Stimulated activated CD8-positive, alpha-beta memory T cell treated with anti-CD3 and anti-CD28 coated beads, Interleukin-4, amount 100 ng/mL, for 1 hour (primary cell): ENCODE measurements at places on chromosomes 5 and 9.

- DNase-seq: no peak
Measured at GRCh38 chr5:159802661-159803060, 113.6 kb upstream of the ADRA1B start.

GRCh38 chr9:123929177-123929869, 603 bp downstream of the DENND1A start:
- DNase-seq: no peak

DNA sequence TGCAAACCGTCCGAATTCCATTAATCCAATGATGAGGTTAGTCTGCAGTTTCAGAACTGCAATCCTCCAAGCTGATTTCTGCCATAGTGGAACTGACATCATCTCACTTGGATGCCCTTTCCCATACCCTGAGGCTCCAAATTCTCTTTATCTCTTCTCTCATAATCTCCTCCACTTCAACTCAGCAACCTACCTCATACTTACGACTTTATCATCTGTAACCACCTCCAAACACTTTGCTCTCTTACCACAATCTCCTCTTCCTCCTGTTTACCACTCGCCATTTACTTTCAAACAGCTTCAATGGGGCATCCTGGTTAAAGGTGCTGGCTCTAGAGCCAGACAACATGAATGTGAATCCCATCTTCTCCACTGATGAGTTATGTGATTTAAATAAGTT, 223.2 kb downstream of the EPB41L4A start:
- DNase-seq: no peak

GRCh38 chr5:127088251-127088650, 14.9 kb upstream of the C5orf63 start:
- no peak for DNase-seq

- DNase-seq: no peak
Measured at GRCh38 chr9:28976250-28976649, 1403.0 kb upstream of the C9orf72 start.
